ENCODE measurements at places on chromosomes 6 and 20. TPM values are rescaled to one million over a fixed set of nuclear protein-coding genes. Genes with fewer than 3 reads are reported as not detected.

- no peak for DNase-seq
Observed at GRCh38 chr6:24078200-24078599, 47.8 kb upstream of the NRSN1 start.

Gene MEP1A
- polyA plus RNA-seq: not detected

Gene TRIM10
- 1.9 TPM for polyA plus RNA-seq

DNA sequence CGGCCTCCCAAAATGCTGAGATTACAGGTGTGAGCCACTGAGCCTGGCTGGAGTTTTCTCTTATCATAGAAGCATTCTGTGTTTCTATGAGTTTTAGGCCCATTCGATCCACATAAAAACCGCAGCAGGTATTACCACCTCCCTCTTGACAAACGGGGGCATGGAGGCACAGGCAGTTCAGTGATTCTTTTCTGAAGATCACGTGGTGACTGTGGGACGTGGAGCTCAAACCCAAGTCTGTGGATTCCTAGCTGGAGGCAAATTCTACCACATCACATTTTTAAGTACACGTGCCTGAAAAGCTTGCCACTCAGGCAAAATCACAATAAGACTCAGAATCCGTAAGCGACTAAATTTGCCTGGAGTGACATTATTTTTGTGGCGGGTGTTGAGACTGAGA, 191.3 kb downstream of the GMPR start:
- DNase-seq: no peak

Gene ID4
- polyA plus RNA-seq: 5.0 TPM

GRCh38 chr6:35015476-35015875, 125.7 kb downstream of the TCP11 start:
- DNase-seq: no peak

GRCh38 chr6:73932866-73933265, 236.9 kb downstream of the CD109 start:
- peak; percentile 35 for DNase-seq

Gene SMIM26
- 81.4 TPM for polyA plus RNA-seq

GRCh38 chr6:106702046-106702445, 72.7 kb downstream of the QRSL1 start:
- no peak for DNase-seq

DNA sequence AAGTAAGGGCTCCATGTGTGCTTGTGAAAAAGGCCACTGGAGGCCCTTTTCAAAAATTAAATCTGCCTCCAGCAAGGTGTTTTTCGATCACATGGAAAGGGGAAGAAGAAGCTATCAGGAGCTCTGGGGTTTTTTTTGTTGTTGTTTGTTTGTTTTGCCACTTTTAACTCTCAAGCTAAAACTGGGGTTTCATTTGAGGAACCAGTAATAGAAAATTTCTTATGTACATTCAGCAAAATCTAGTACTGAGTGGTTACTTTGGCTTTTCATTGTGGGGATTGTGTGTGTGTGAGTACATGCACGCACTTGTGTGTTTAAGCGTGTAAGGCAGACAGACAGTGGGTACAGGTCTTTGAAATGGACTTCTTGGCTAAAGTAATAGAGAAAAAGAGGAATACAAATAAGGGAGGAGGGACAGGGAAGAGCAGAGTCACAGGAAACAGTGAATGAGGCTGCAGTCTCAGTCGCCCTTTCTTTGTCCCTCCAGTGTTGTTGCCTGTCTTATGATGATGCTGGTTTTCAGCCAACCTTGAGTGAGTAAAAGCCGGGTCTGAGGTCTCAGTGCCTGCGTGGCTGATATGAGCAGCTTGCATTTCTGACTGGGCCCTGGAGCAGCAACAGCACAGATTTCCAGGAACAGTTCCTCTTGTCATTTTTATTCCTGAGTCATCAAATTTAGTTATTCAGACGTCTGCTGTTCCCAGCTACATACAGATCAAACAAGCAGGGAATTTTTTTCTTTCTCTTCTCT, 26.2 kb downstream of the SLC16A10 start:
- peak; percentile 17 for DNase-seq

Gene CST7
- polyA plus RNA-seq: 0.90 TPM

DNA sequence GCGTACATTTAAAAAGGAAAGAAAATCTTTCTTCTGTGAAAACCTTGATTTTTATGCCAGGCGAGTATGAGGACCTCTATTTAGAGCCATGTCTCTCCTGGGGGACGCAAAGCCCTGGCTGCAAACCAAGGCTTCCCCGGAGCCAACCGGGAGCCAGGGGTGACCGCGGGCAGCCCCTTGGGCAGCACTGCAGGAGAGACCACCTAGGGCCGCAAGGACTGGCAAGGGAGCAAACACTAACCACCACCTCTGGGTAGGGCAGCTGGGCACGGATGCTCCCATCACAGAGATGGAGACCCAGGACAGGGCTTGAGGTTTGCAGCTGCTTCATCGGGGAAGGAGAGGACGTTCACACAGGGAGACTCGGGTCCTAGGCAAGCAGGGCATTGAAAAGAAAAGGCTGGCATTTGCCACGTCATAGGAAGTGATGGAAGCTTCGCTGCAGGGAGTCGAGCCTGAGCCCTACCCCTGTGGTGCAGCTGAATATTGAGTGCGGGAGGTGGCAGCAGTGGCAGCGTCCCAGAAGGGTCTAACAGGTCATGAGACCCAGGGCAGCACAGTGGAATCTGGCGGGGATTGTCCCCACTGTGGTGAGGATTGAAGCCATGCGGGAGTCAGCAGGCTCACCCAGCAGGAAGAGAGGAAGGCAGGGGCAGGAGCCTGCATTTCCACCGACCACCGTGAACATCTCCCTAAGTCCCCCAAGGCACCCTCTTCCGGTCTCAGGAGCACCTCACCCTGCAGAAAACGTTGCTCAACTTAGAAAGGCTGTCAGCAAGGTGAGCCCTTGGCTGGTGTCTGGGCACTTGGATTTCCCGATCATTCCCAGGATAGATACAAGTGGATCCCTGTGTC, 156.2 kb upstream of the CST7 start:
- DNase-seq: no peak

Gene C2
- polyA plus RNA-seq: 5.0 TPM

DNA sequence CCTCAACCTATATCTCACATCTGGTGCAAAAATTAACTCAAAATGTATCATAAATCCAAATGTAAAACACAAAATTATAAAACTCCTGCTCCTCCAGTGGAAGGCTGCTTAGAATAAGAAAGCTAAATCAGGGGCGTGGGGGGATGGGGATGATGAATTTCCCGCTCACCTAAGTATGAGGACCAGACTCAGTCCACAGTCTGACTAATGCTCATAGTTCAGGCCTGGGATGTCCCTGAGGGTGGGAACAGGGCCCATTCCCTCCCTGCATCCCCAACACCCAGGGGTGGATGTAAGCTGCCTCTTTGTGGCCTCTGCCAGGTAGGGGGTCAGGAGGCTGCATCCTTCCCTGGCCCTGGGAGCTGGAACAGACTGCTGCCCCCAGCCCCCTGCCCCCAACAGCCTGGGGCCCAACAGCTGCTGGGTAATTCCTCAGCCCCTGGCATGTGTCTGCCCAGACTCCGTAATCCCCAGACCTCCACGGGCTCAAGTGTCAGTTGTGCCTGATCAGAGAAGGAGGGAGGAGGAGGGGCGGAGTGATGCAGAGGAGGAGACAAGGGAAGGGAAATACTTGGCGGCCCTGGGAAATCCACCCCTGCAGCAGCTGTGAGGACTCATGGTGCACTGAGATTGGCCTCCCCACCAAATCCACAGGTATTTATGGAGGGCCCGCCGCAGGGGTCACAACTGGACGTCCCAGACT, 224.5 kb downstream of the PREX1 start:
- no peak for DNase-seq

All from muscle of arm (tissue), 14 donors.